Astrocyte (in vitro differentiated cells and primary cell): ENCODE measurements at places on chromosomes 1 and 21.

DNA sequence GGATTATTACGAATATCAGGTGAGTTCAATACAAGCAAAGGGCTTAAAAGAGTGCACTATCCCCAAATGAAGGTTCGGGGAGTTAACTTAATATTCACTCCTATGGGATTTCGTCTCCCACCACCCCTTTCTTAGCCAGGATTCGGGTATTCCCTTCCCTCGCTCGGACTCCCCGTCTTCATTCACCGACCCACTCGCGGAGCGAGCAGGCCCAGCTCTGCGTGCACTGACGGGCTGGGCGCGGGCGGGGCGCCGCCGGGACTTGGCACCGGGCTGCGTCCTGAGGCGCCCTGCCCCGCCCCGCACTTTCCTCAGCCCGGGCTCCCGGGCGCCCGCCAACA lies 7.7 kb upstream of the MPZL1 start:
- H3K27ac ChIP-seq = peak overlapping the region; percentile 87
- no peak for DNase-seq
- H3K27me3 ChIP-seq = peaks cover 3% of the 10 kb centered on the region
- H3K4me3 ChIP-seq = peak overlapping the region; percentile 90
- H3K4me1 ChIP-seq = no peaks in the 10 kb centered on the region
- H3K36me3 ChIP-seq = no peaks in the 10 kb centered on the region

GRCh38 chr1:96580920-96581319 lies 140.7 kb upstream of the PTBP2 start:
- no peaks in the 10 kb centered on the region for H3K27me3 ChIP-seq
- no peaks in the 10 kb centered on the region for H3K4me1 ChIP-seq
- H3K36me3 ChIP-seq = no peaks in the 10 kb centered on the region
- no peak for DNase-seq
- no peak overlapping the region for H3K27ac ChIP-seq

- H3K27me3 ChIP-seq = no peaks in the 10 kb centered on the region
- no peaks in the 10 kb centered on the region for H3K36me3 ChIP-seq
- H3K4me1 ChIP-seq = peaks cover 27% of the 10 kb centered on the region
- peak overlapping the region; percentile 3 for H3K4me3 ChIP-seq
Observed at GRCh38 chr21:38768471-38769063, 37.2 kb upstream of the ETS2 start.

- no peak overlapping the region for H3K27ac ChIP-seq
- peak; percentile 67 for DNase-seq
- no peaks in the 10 kb centered on the region for H3K36me3 ChIP-seq
Observed at GRCh38 chr1:94772230-94772641, 47.9 kb upstream of the SLC44A3 start.

DNA sequence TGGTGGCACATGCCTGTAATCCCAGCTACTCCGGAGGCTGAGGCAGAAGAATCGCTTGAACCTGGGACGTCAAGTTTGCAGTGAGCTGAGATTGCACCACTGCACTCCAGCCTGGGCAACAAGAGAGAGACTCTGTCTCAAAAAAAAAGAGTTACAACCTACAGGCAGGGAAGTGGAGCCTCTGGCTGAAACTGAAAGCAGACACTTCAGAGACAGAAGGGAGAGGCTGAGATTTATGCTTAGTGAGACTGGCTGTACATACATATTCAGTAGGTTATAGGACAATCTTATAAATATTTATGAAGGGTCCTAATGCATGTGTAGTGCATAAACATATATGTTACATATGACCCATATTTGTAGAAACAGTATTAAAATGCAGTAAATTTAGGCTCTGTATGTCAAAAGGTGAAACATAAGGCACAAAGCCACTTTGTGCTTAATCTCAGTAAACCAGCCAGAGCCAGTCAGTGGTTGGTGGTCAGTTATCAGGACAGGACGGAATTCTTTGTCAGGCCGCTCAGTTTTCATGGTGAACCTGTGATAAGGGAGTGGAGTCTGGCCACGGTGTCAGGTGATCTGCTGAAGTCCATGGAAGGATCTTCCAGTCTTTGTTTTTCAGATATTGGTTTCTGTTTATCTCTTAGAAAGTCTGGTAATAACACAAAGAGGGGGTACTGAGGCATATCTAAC lies 13.7 kb downstream of the RHEX start:
- H3K4me3 ChIP-seq = no peak overlapping the region
- peaks cover 14% of the 10 kb centered on the region for H3K27me3 ChIP-seq
- no peak overlapping the region for H3K27ac ChIP-seq
- H3K36me3 ChIP-seq = no peaks in the 10 kb centered on the region
- H3K4me1 ChIP-seq = no peaks in the 10 kb centered on the region

GRCh38 chr1:214354440-214355148 lies 73.6 kb downstream of the SMYD2 start:
- H3K4me3 ChIP-seq = no peak overlapping the region
- H3K4me1 ChIP-seq = peaks cover 5% of the 10 kb centered on the region
- H3K27me3 ChIP-seq = no peaks in the 10 kb centered on the region
- peaks cover 56% of the 10 kb centered on the region for H3K36me3 ChIP-seq

DNA sequence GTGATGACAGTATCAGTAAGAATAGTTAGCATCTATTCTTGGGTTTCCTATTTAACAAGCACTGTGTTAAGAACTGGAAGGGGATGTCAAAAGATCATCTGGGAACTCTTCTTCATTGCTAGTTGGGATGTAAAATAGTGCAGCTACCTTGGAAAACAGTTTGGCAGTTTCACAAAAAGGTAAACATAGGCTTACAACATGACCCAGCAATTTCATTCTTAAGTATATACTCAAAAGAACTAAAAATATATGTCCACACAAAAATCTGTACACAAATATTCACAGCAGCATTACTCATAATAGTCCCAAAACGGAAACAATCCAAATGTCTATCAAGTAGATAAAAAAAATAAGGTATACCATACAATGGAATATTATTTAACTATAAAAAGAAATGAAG lies 45.7 kb downstream of the DIPK1A start:
- no peaks in the 10 kb centered on the region for H3K27me3 ChIP-seq
- no peak for DNase-seq
- H3K4me1 ChIP-seq = no peaks in the 10 kb centered on the region
- H3K27ac ChIP-seq = no peak overlapping the region

DNA sequence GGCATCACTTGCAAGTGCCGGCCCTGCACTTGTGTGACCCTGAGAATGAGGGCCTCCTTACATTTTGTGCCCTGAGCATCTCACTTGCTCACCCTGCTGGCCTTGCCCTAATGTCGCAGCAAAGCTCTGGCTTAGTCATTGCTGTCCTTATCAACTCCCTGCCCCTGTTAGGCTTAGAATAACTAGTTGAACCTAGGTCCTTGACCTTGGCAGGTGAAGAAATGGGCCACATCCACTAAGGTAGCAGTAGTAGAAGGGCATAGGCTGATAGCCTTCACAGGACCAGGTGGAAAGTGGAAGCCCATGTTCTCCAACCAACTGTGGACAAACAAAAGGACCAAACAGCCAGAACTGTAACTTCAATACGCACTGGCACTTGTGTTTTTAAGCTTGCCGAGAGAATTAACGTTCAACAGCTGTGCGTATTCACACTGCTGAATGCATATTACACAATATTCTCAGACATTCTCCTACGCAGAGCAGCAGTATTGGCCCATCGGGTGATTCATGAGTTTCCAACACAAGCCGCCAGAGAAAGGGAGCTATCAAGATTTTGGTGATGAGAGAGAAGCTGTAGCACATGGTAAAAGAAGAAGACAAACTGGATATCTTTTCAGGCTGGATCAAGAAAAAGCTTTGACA lies 27.7 kb upstream of the PTGFRN start:
- no peaks in the 10 kb centered on the region for H3K36me3 ChIP-seq
- no peak overlapping the region for H3K4me3 ChIP-seq
- no peaks in the 10 kb centered on the region for H3K27me3 ChIP-seq
- no peak overlapping the region for H3K27ac ChIP-seq

GRCh38 chr21:27681841-27682240 lies 715.0 kb upstream of the ADAMTS5 start:
- no peak overlapping the region for H3K4me3 ChIP-seq
- H3K27ac ChIP-seq = no peak overlapping the region
- no peaks in the 10 kb centered on the region for H3K4me1 ChIP-seq
- no peaks in the 10 kb centered on the region for H3K27me3 ChIP-seq
- H3K36me3 ChIP-seq = no peaks in the 10 kb centered on the region

- DNase-seq = no peak
- H3K36me3 ChIP-seq = no peaks in the 10 kb centered on the region
- H3K27me3 ChIP-seq = no peaks in the 10 kb centered on the region
- H3K4me1 ChIP-seq = peaks cover 7% of the 10 kb centered on the region
- no peak overlapping the region for H3K4me3 ChIP-seq
Observed at GRCh38 chr1:23035823-23036452, 16.7 kb downstream of the KDM1A start.

DNA sequence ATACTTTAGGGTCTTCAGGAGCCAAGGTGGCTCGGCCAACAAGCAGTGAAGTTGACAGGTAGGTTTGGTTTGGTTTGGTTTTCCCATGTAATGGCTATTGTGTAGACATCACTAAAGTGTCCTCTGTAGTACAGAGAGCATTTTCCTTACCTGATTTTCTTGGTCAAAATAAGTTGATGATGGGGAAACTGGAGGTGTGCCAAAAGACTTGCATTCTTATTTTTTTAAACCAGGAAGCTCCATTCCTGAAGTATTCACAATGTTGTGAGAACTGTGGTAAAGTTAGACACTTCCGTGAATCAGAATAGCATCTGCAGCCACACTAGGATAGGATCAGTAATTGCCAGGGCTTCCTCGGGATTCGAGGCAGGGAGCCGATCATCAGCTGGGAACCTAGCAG lies 2.9 kb downstream of the ZBTB37 start:
- no peaks in the 10 kb centered on the region for H3K27me3 ChIP-seq
- no peak overlapping the region for H3K27ac ChIP-seq
- H3K4me1 ChIP-seq = no peaks in the 10 kb centered on the region
- H3K36me3 ChIP-seq = peaks cover 18% of the 10 kb centered on the region
- DNase-seq = no peak

- peak; percentile 94 for DNase-seq
- peak overlapping the region; percentile 69 for H3K27ac ChIP-seq
- peaks cover 10% of the 10 kb centered on the region for H3K4me1 ChIP-seq
Observed at GRCh38 chr1:117171900-117172511, 38.7 kb downstream of the VTCN1 start.

- peaks cover 6% of the 10 kb centered on the region for H3K4me1 ChIP-seq
- DNase-seq = no peak
- H3K27me3 ChIP-seq = no peaks in the 10 kb centered on the region
- H3K4me3 ChIP-seq = no peak overlapping the region
Observed at GRCh38 chr1:41041614-41042270, 20.2 kb upstream of the SLFNL1 start.

DNA sequence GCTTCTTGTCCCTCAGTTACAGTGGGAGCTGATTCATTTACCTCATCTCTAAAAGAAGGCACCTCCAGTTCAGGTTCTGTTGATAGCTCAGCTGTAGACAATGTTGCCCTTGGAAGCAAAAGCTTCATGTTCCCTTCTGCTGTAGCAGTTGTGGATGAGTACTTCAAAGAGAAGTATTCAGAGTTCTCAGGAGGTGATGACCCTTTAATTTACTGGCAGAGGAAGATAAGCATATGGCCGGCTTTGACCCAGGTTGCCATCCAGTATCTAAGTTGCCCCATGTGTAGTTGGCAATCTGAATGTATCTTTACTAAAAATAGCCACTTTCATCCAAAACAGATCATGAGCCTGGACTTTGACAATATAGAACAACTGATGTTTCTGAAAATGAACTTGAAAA lies 4.5 kb downstream of the ZBED6 start:
- H3K4me1 ChIP-seq = peaks cover 24% of the 10 kb centered on the region
- no peak for DNase-seq
- no peak overlapping the region for H3K27ac ChIP-seq
- H3K27me3 ChIP-seq = no peaks in the 10 kb centered on the region

- no peak overlapping the region for H3K4me3 ChIP-seq
- no peak overlapping the region for H3K27ac ChIP-seq
- H3K4me1 ChIP-seq = no peaks in the 10 kb centered on the region
- no peaks in the 10 kb centered on the region for H3K36me3 ChIP-seq
- peak; percentile 95 for DNase-seq
- peaks cover 3% of the 10 kb centered on the region for H3K27me3 ChIP-seq
Observed at GRCh38 chr1:31483012-31483946, 70.3 kb downstream of the SERINC2 start.

GRCh38 chr1:28521502-28522164 lies 15.8 kb downstream of the RCC1 start:
- H3K4me1 ChIP-seq = peaks cover 14% of the 10 kb centered on the region
- H3K36me3 ChIP-seq = peaks cover 5% of the 10 kb centered on the region
- H3K4me3 ChIP-seq = no peak overlapping the region

DNA sequence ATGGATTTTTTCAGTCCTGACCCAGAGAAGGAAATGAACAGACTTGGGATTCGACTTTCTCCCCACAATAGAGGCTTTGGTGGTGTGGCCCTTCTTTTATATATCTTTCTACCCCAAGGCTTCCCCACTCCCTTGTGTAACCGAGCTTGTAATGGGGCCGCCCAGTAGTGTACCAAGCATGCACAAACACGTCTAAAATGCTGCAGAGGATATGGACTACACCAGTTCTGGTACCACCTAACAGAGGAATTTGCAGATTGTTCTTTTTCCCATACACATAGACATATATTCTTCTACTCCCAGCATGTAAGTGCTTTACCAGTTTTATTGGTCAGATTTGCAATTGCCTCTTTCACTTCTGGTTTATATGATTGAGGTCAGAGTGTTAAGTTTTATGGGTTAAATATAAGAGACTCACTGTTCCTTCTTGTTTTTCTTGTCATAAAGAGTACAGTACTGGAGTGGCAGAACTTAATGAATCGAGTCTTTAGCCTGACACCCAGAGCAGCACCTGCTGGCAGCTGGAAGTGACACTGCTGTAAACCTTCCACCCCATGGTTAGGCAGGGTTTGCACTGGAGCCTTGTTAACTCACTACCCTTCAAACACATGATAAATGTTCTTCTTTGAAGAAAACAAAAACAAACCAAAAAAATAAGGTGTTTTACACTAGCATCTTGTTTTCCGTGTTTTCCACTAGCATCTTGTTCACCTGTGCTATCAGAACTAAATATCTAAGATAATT lies 198.6 kb downstream of the PTPRC start:
- H3K4me1 ChIP-seq = no peaks in the 10 kb centered on the region
- H3K27me3 ChIP-seq = no peaks in the 10 kb centered on the region
- H3K27ac ChIP-seq = no peak overlapping the region
- peaks cover 18% of the 10 kb centered on the region for H3K36me3 ChIP-seq

GRCh38 chr1:151935154-151935553 lies 25.8 kb upstream of the THEM4 start:
- peak; percentile 41 for DNase-seq
- H3K4me1 ChIP-seq = no peaks in the 10 kb centered on the region
- H3K27me3 ChIP-seq = peaks cover 2% of the 10 kb centered on the region
- no peak overlapping the region for H3K4me3 ChIP-seq
- H3K36me3 ChIP-seq = no peaks in the 10 kb centered on the region
- H3K27ac ChIP-seq = no peak overlapping the region

GRCh38 chr1:34266127-34266951 lies 89.6 kb downstream of the C1orf94 start:
- no peaks in the 10 kb centered on the region for H3K36me3 ChIP-seq
- H3K4me3 ChIP-seq = no peak overlapping the region
- H3K27me3 ChIP-seq = no peaks in the 10 kb centered on the region
- H3K27ac ChIP-seq = no peak overlapping the region
- DNase-seq = no peak

DNA sequence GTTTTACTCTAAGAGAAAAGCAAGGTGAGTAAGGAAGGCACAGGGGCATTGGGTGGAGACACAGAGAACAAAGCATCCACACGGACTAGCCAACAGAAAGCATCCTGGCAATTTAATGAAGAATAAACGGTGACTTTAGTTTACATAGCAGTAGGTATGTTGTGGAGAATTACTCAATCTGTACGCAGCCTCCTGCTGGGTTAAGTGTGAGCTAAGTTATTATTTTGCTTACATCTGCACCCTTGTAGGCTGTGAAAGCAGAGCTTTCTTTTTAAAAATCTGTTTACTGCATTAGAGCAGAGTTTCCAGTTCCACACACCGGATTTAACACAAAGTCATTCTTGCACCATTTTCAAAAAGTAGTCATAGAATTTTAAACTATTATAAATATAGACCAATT lies 144.5 kb downstream of the AKT3 start:
- no peak for DNase-seq
- H3K36me3 ChIP-seq = no peaks in the 10 kb centered on the region
- H3K27ac ChIP-seq = no peak overlapping the region
- no peaks in the 10 kb centered on the region for H3K27me3 ChIP-seq
- no peaks in the 10 kb centered on the region for H3K4me1 ChIP-seq
